Globus pallidus (tissue), 1 donor: ENCODE measurements at places on chromosomes 1 and 21.

GRCh38 chr1:184686540-184686939 is 68.1 kb downstream of the EDEM3 start:
- DNase-seq = no peak

- DNase-seq = no peak
Measured at GRCh38 chr1:94602802-94603625, 61.5 kb upstream of the F3 start.

GRCh38 chr1:10319750-10320149 is 79.1 kb upstream of the PGD start:
- no peak for DNase-seq

GRCh38 chr1:29122682-29123052 is 1.0 kb downstream of the TMEM200B start:
- DNase-seq = no peak

DNA sequence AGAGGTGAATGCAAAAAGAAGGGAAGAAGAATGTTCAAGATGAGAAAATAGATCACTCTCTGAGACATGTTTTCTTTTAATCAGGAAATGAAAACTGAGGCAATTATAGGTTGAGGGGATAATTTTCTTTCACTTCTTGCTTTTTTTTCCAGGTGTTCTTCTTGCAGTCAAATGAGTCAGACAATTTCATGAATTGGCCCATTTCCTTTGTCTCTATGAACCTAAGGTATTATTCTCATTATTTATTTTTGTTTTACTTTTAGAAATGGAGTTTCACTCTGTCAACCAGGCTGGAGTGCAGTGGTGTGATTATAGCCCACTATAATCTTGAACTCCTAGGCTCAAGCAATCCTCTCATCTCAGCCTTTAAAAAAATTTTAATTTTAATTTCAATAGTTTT is 3.5 kb upstream of the VASH2 start:
- no peak for DNase-seq

DNA sequence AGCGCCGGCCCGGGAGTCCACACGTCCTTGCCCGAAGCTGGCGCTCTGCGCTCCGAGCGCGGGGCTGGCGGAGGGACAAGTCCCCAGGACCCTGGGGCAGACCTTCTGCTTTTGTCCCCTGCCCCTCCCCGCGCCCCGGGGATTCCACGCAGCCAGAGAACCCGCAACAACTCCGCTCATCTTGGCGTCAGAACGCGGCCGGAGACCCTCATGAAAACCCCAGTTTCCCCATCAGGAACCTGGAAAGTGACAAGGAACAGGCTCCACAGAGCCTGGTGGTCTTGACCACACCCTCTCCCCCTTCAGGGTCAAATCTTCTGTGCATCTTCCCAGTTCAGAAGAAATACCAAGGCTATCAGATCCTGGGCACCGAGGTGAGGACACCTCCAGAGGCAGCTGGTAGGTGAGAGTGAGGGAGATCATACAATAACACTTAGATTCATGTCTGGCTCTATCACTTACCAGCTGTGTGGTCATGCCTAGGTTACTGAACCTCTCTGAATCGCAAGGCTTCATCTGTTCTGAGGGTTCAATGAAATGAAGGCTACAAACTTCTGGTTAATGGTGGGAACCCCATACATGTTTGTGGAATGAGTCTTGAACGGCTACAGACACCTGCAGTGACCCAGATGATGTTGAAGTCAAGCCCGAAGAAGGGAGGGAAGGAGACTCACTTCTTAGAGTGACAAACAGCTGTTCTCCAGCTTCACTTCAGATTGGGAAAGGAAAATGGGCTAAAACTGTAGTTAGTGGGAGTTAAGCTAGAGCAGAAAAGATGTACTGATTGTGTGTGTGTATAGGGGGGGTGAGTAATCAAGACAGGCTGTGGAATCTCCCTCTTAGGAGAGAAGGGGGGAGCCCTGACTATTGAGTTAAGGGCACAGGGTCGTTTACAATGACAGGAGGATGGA is 555 bp upstream of the RSPO1 start:
- no peak for DNase-seq

DNA sequence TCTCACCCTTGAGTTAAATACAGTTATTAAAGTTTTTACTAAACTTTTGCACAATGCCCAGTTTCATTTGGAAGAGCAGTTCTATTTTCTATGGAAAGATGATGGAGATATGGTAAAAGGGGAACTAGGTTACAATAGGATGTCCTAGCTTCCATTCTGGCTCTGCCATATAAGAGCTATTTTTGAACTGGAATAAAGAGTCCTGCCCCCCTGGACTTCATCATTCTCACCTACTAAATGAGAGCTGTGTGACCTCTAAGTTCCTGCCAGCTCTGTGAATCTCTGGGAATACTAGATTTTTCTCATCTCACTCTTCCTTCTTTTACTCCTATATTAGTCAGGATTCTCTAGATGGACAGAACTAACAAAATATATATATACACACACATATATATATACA is 106.3 kb downstream of the PRRX1 start:
- DNase-seq = no peak

DNA sequence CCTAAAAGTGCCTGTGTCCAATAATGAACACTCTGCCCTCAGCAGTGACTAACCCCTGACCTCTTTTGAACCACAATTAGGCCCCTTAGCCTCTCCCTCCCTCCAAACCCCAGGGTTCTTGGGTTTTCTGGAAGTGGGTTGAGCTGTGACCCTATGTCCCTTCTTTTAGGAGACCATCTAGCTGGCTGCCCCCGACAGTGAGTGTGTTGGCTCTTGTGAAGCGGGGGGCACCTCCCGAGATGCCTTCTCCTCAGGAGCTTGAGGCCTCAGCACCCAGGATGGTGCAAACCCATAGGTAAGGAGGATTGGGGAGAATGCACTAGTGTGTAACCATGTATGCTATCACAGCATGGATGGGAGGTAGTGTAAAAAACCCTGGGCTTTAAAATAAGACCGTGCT is 7.3 kb downstream of the RUSC1 start:
- DNase-seq = no peak

DNA sequence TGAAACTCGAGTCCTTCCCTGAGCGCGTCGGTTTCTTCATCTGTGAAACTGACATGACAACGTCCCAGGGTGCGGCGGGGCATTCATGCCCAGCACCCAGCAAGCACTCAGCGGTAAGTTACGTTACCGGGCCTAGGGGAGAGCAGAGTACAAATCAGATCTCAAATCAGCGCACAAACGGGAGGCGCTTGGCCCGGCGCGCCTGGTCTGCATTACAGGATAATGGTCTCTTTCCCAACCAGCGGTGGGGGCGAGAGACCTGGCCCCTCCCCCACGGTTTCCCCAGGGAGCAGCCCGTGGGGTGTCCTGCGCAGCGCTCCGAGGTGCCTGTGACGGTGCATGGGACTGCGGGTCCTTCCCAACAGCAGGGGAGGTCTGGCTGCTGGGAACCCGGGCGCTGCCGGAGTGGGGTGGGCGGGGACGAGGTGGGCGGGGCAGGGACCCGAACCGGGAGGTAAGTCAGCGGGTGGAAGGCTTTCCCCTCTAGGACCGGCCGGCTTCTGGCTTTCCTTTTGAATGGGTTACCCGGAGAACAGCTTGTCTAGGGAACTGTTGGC is 1.0 kb downstream of the TMEM51 start:
- DNase-seq = no peak

DNA sequence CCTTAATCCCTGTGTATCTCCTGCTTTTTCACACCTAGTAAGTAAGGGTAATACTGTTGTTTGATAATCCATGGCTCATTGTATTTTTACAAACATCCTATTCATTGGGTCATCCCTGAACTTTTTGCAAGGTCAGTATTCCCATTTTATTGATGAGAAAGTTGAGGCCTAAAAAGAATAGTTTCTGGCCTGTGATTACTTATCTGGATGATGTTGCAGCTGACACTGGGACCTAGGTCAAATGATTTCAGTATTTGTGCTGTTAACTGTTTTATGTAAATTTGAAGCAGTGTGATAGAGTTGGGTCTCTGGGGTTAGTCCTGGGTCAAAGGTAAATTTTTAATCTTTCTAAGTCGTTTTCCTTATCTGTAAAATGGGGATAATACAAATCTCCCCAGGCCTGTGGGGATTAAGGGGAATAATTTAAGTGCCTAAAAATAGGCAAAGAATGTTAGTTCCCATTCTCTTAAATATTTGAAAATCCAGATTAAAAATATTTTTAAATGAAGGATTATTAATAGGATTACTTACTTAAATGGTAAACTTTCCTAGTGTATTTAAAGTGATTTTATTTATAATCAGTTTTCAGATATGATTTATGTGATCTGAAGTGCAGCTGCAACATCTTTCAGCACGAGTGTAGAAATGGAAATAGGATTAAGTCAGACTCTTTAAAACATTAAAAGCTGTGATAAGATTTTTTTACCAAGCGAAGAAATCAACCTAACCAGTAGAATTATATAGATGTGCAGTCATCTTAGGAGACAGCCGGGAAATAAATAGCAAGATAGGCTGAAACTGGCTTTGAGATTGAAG is 4.3 kb downstream of the PPP2R5A start:
- no peak for DNase-seq

- no peak for DNase-seq
Measured at GRCh38 chr1:41051022-41051421, 29.5 kb upstream of the SLFNL1 start.

GRCh38 chr1:181905944-181906597 is 155.4 kb downstream of the ZNF648 start:
- DNase-seq = no peak

DNA sequence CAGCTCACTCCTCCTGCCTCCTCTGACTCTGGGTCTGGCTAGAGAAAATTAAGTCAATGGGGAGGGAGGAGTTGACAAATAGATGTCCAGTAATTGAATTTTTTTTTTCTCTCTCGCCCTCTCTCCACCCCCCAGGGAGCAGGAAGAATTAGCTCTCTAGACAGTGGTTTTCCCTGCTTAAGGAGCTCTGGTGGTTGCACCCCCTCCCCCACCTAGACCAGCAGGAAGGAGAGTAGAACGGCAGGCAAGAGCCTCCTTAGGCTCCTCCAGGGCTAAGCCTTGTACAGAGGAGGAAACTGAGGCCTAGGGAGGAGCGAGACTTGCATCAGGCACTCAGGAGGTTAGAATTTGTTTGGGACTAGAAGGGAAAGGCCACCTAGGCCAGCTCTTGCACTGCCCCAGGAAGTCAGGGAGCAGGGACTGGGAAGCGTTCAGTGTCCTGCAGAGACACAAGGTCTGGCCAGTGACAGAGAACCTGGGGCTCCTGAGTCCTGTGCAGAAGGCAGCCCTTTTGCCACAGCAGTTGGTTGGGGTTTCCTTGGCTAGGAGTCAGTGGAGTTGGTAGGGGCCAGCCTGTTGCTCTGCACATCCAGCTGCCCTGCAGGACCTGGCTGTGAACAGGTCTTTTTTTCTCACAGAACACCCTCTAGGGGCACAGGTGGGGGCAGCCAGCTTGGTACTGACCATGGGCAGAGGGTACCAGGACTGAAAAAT is 49.5 kb upstream of the ACOT11 start:
- no peak for DNase-seq

- no peak for DNase-seq
Measured at GRCh38 chr1:181541458-181541857, 58.1 kb downstream of the CACNA1E start.

- DNase-seq = peak; percentile 24
Measured at GRCh38 chr21:45596704-45597318, 46.7 kb upstream of the PCBP3 start.

- DNase-seq = no peak
Measured at GRCh38 chr1:15243275-15244043, 3.6 kb upstream of the FHAD1 start.
